ENCODE measurements at places on chromosomes 3 and 15. TPM values are rescaled to one million over a fixed set of nuclear protein-coding genes. Genes with fewer than 3 reads are reported as not detected.
A peak's percentile ranks its signal among the peaks of the same experiment; 100 is the strongest.

GRCh38 chr15:45441686-45442085 lies 63.3 kb upstream of the GATM start:
- DNase-seq, result peak; percentile 75

ARGFX gene
- total RNA-seq, result not detected

ITPKA gene
- total RNA-seq, result 0.85 TPM

- no peak for DNase-seq
These were observed 724 bp downstream of the RPSA start for GRCh38 chr3:39407259-39407629.

PATL2 gene
- 0.21 TPM for total RNA-seq

GRCh38 chr3:152076148-152076547 lies 192.6 kb upstream of the MBNL1 start:
- DNase-seq, result no peak

GRCh38 chr15:73359651-73360050 lies 9.1 kb downstream of the HCN4 start:
- no peak for DNase-seq

THPO gene
- not detected for total RNA-seq

GRCh38 chr15:32990071-32990470 lies 204.4 kb downstream of the FMN1 start:
- no peak for DNase-seq

GRCh38 chr3:174023421-174023820 lies 625.9 kb downstream of the NLGN1 start:
- DNase-seq, result no peak

DNA sequence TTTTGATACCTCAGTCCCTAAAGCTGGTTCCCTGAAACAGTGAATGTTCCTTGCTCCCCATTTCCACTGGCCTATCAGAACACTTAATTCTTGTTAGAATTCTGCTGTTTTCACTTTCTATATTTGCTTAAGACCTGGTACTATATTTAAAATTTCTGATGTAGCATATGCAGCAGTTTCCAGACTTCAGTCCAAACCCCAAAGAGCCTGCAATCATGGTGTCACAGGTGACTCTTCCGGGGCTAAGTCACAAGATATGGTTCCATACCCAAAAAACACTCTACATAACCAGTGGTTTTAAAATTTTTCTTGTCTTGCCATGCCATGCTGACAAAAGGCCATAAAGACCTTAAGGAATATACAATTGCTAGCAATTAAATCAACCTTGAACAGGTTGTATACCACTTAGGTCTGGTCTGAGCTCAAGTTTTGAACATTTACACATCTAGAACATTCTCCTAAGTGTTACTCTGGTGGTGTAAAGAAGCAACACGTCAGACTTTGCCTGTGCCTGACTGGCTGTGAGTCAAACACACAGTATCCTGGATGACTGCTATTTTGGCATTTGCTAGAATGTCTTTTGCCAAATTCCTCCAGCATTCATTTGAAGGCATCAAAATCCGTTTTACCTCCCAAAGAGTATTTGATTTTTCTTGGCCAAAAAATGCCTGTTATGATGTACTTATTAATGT lies 160.0 kb downstream of the FRMD5 start:
- DNase-seq, result no peak

DNA sequence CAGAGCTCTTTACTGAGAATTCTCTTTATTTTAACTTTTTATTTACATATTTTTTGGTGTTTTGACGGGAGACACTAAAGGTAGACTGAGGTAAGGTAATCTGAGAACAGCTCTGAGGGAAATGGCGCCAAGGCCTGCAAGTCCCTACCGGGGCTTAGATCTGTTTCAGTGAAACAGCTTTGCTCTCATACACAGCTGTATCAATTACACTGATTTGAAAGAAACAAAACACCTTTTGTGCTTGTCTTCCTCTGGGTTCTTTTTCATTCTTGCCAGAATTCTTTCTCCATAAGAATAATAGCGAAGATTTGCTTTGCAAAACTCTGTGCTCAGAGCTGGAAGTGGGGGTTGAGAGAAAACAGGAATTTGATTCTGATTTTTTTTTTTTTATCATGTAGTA lies 79.5 kb upstream of the PEX5L start:
- DNase-seq, result peak; percentile 7

DNAH12 gene
- total RNA-seq, result not detected

- no peak for DNase-seq
These were observed 434.5 kb downstream of the MFSD1 start for GRCh38 chr3:159236321-159236720.

Data from SK-MEL-5 (cell line).